MG63 (cell line): ENCODE measurements at places on chromosomes 2 and 18. TPM values are rescaled to one million over a fixed set of nuclear protein-coding genes. Genes with fewer than 3 reads are reported as not detected.

FOSL2 gene
- 32.7 and 46.9 TPM in 2 replicates for total RNA-seq

SCN7A gene
- not detected in 2 replicates for total RNA-seq

IGFBP2 gene
- total RNA-seq: 191 and 249 TPM in 2 replicates

C1QL2 gene
- total RNA-seq: not detected in 2 replicates

INHBB gene
- 1.8 and 3.9 TPM in 2 replicates for total RNA-seq

FOXI3 gene
- total RNA-seq: not detected in 2 replicates

DNA sequence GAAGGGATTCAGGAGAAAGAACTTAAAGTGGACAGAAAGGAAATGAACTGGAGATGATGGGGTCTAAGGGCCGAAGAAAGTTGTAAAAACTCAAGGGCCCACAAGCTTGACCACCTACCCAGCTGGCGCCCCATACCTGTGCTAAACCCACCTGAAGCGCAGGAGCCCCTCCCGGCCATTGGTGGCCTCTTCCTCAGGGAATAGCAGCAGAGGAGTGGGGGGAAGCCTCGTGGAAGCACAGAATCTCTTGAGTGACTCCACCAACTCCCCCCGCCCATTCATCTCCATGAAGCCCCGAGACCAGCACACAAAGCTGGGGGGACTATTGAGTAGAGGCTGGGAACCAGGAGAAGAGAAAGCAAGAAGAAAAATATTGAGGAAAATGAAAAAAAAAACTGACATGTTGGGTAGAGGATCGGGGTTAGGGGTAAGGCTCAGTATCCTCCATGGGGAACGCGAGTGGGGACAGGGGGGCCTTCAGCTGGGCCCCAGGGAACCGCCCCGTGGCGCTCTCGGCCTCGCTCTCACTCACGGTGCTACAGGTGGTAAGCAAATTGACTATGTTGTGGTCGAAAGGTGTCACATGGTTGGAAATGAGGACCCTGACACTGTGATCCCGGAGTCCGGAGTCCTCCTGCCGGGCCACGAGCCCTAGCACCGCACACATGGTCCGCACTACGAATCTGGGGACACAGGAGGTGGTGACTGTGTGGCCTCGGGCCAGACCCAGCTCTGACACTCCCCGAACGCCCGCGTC lies 728 bp downstream of the AUP1 start:
- DNase-seq: no peak

DNA sequence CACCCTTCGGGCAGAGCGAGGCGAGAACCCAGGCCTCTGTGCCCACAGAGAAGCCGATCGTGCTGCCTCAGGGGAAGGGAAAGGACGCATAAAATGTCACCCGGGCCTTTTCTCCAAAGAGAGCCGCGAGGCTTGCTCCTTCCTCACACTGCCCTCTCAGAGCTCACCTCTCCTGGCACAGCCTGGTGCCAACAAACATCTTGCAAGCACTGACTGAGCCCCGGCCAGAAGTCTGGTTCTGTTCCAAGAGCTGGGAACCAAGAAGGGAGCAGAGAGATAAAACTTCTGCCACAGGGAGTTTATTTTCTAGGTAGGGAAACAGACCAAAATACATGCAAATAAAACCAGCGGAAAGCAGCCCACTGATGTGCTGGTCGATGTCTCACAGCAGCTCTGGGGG lies 13.6 kb upstream of the ADI1 start:
- no peak for DNase-seq

- peak; percentile 46 for DNase-seq
Measured at GRCh38 chr2:101474731-101475384, at the start of gene RFX8. TSS of gene RFX8 (minus strand) at chr2:101475112. CDS start at chr2:101466848, 8,264 bp downstream.

GRCh38 chr2:118279005-118279404 lies 190.7 kb downstream of the INSIG2 start:
- no peak for DNase-seq

GRCh38 chr2:40394597-40394996 lies 57.3 kb downstream of the SLC8A1 start:
- no peak for DNase-seq

- no peak for DNase-seq
Measured at GRCh38 chr18:40874233-40874632, 1080.8 kb upstream of the PIK3C3 start.

- DNase-seq: no peak
Measured at GRCh38 chr2:196307775-196308305, 136.5 kb upstream of the STK17B start.

- peak; percentile 73 for DNase-seq
Measured at GRCh38 chr2:215900203-215900611, 113.1 kb downstream of the MREG start.

DNA sequence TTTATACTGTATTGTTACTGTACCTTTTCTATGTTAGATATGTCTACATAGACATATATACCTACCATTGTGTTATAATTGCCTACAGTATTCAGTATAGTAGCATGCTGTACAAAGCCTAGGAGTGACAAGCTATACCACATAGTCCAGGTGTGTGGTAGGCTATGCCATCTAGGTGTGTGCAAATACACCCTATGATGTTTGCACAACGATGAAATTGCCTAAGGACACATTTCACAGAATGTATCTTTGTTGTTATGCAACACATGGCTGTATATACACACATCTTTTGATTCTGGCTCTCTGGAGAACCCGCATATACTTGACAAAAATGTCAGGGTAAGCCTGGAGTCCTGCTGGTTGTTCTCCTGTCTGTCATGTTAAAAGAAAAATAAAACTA lies 85.1 kb downstream of the BCL2L11 start:
- no peak for DNase-seq
